ENCODE measurements at places on chromosomes 7 and 10.

DNA sequence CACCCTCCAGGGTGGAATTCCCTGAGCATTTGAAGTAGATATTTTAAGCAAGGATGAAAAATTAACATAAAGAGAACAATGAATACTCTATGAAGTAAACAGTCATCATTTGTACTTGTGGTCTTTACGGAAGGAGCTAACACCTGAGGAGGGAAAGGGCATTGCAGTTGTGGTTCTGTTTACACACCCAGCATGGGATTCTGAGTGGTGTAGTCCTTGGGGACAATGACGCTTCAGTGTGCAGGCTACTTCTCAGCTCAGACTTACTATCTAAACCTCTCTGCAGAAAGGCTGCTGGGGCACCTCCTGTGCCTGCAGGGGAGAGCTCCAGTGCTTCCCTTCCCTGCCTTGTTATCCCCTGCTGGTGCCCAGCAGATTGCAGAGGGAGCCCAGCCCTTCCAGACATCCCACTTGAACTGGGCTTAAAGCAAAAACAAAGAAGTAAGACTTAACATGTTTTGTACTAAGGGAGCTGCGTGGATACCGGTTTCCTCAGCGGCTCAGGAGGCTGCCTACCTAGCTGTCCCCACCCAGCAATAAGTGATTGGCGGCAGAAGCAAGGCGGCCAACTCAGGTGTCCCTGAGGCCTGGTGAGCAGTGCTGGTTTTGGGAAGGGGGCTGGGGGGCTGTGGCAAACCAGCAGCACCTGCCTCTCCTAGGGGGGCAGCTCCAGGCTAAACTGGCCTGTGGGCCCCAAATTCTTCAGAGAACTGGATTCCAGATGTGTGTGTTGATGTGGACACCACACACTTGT lies 89.1 kb downstream of the CELF2 start:
- no peak for DNase-seq

DNA sequence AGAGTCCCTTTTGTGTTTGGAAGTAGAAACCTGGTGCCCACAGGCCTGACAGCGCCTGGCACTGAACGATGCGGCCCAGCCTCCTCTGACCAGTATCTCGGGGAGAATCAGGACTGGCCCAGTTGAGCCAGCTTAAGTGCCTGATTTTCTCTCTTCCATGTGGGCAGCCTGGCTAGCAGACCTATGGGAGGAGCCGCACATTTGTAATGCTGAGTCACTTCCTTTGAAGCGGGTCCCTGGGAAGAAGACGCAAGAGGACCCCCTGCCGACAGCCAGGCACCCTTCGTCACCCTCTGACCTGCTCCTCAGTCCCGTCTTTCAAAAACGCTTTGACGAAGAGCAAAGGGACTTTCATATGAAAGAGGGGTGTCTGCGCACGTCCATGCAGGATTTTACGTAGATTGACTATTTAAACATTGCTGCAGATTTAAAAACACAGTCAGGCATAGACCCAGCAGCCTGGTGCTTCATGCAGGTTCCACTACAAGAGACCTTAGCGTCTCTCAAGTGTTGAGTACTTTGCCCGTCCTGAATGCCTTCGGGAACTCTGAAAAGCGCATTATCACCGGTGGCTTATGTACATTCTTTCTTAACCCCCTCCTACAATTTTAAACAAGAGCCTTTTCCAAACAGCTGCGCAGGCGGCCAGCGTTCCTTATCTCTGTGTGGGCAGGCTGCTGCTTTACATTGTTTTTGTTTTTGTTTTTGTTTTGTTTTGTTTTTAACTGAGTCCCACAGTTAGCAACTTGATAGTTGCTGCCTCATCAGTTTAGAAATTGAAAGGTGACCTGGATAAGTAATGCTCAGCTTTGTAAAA lies 36.5 kb upstream of the AP5Z1 start:
- DNase-seq = no peak

GRCh38 chr7:37318541-37318940 lies 130.1 kb downstream of the ELMO1 start:
- no peak for DNase-seq

- no peak for DNase-seq
Measured at GRCh38 chr10:120475844-120476791, 19.1 kb downstream of the PLPP4 start.

DNA sequence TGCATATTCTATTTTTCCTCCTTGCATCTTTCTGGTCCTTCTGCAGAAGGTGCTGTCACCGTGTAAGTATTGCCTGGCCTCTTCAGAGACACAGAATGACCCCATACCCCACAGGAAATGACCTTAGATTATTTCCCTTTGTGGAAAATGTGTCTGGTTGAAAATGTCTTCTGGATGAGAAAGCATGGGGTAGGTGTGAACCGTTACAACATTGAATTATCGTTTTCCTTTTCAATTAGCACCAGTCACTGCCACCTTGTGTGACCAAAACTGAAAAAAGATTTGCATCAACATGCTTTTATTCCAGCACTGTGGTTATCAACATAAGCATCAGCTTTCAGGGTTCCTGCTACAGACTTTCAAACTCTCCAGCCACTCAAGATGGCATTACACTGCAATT lies 58.0 kb upstream of the CELF2 start:
- no peak for DNase-seq

GRCh38 chr10:10722422-10722821 lies 295.2 kb upstream of the CELF2 start:
- DNase-seq = no peak
